GM23248 (cell line): ENCODE measurements at places on chromosomes 7 and 10. TPM values are rescaled to one million over a fixed set of nuclear protein-coding genes. Genes with fewer than 3 reads are reported as not detected.

DNA sequence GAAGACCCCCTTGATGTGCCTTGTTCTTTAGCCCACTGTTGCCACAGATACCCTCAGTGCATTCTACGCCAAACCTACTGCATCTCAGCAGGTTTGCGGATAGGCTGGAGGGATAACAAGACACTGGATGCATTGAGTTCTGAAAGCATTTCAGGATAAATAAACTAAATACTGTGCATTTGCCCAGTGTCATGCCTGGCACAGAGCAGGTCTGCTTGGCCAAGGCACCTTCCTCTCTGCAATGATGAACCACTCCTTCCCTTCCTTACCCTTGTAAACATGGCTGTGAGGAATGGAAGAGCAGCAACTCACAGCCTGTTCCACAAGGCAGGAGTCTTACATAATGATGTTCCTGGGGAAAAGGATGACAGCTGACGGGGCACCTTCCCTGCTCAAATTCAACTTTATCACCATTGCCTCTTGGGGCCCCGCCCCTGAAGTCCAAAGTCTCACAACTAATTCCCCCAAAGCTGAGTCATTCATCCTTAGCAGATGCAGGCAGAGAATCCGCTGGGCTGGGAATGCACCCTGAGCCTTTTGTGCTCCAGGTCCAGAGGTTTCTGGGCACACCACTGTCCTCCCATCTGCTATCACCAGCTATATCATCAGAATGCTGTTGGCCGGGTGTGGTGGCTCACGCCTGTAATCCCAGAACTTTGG is 11.6 kb downstream of the DDX56 start:
- H3K36me3 ChIP-seq, result peaks cover 9% of the 10 kb centered on the region; the same call in 1 of the 2 replicates
- peak; percentile 75 for DNase-seq
- H3K4me1 ChIP-seq, result no peaks in the 10 kb centered on the region
- no peak overlapping the region for H3K27ac ChIP-seq
- no peak overlapping the region for H3K4me3 ChIP-seq

Gene GRM3
- total RNA-seq, result not detected in 2 replicates

Gene RAPGEF5
- 0.86 and 1.0 TPM in 2 replicates for total RNA-seq

DNA sequence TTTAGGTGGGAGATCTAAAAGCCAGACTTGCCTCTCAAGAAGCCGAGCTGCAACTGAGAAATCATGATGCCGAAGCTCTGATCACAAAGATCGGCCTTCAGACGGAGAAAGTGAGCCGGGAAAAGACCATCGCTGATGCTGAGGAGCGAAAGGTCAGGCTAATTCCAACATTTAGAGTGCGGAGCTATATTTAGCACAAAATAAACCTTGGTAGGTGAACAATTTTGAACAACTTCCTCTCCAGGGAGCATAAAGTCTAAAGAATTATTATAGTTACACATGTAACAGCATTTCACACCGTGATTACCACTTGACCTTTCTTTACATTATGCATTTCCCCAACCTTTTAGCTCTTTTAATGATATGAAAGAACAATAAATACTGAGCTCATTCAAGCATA is 166.7 kb downstream of the CDCA7L start:
- no peaks in the 10 kb centered on the region for H3K4me1 ChIP-seq
- H3K27me3 ChIP-seq, result no peaks in the 10 kb centered on the region; the same call in none of the 2 replicates
- no peaks in the 10 kb centered on the region for H3K36me3 ChIP-seq
- DNase-seq, result no peak
- H3K4me3 ChIP-seq, result no peak overlapping the region

Gene KLF14
- total RNA-seq, result 0.11 TPM in 1 of 2 replicates, not detected in the other

DNA sequence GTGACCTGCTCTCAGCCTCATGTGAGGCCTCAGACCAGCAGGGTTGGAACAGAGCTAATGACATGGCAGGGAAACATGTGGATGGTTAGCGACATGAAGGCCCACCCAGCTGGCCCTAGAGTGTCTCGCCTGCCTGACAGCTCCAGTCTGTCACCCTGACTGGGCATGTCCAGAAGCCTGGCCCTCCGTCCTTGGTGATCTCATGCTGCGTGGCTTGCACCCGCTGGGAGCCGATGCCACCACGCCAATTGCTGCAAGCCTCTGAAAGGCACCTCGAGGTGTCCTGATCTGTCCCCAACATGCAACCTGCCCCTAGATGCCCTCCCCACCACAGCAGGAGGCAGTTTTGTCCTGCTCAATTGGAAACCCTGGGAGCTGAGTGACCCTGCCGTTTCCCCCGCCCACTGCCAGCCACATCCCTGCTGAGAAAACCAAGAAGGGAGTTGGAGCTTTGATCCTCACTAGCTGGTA is 27.8 kb upstream of the RET start:
- peaks cover 14% of the 10 kb centered on the region for H3K27me3 ChIP-seq
- H3K36me3 ChIP-seq, result no peaks in the 10 kb centered on the region
- no peak overlapping the region for H3K27ac ChIP-seq

DNA sequence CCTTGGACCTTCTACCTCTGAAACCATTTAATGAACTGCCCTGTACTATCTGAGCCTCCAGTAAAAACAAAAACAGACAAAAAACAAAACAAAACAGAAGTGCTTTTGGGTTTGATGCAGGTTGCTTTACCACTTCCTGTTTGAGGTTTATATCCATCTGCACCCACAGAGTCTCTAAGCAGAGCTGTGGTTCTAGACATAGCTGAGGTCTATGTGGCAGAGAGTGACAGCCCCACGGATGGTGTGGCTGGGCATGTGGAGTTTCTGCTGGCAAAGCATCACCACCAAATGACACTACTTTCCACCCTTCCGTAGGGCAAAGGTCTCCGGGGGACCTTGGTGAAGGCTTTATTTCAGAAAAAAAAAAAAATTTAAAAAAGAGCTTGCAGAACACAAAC is 754.2 kb downstream of the GRID1 start:
- DNase-seq, result no peak
- no peak overlapping the region for H3K27ac ChIP-seq
- H3K27me3 ChIP-seq, result no peaks in the 10 kb centered on the region
- H3K36me3 ChIP-seq, result no peaks in the 10 kb centered on the region

Gene CPA2
- not detected in 2 replicates for total RNA-seq

DNA sequence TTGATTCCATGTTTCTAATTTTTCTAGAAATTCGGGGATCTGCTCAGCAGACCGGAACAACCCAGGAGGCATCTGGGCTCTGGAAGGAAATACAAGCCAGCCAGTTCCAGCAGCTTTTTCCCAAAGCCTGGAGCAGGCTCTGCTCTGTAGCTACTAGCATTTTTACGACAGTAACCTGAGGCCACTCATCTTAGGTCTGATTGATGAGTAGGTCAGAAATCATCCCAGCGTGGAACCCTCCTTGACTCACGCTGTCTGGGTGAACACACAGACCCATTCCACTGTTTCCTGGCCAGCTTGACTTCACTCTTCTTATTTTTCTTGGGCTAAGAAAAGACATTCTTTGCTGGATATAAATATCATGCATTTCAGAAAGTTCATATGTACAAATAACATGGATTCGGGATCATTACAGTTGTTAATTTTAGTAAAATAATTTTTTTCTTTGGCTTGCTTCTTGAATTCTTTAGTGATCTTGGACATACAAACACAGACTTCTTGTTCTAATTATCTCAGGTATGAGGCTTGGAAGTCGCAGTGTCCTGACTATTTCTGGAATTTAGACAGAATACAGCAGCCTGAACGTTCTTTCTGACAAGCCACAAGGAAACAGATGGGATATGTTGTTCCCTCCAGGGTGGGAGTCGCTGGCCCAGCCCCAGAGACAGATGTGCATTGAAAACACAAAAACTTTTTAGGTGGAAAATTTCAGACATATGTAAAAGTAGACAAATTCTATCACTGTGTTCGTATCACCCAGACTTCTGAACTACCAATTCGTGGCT is 54.6 kb upstream of the PITRM1 start:
- peak; percentile 92 for DNase-seq
- peaks cover 46% of the 10 kb centered on the region for H3K4me1 ChIP-seq
- H3K27ac ChIP-seq, result peak overlapping the region; percentile 88

Gene ZNF467
- not detected in 2 replicates for total RNA-seq

Gene MTERF1
- total RNA-seq, result 4.0 and 7.1 TPM in 2 replicates

Gene A1CF
- not detected in 2 replicates for total RNA-seq

- H3K4me3 ChIP-seq, result no peak overlapping the region
- no peaks in the 10 kb centered on the region for H3K36me3 ChIP-seq
- no peak overlapping the region for H3K27ac ChIP-seq
These were observed 11.1 kb downstream of the KCP start for GRCh38 chr7:128899392-128899791.

DNA sequence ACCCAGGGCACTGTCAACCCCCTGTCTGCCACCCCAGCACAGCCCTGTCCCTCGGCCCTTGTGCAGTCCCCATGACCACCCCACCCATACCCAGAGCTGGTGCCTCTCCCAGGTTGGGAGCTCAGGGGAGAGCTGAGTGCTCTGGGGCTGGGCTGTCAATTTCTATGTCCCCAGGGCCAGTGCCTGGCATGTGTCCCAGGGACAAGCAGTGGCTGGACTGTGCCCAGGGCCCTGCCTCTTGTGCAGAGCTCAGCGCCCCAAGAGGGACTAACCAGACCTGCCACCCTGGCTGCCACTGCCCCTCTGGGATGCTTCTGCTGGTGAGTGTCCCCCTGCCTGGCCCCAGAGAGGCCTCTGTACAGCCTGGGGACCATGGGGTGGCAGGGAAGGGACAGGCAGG is 29.0 kb upstream of the ZNF862 start:
- H3K36me3 ChIP-seq, result no peaks in the 10 kb centered on the region
- 0 out of 2 replicates have a peak, but pooled peaks cover 4% of the 10 kb centered on the region for H3K27me3 ChIP-seq
- DNase-seq, result no peak

Gene IL15RA
- 0.89 and 7.0 TPM in 2 replicates for total RNA-seq

Gene AGR2
- not detected in 2 replicates for total RNA-seq

Gene STAG3
- total RNA-seq, result 0.97 TPM in 1 of 2 replicates, not detected in the other

GRCh38 chr7:28956608-28957063 is 1.5 kb downstream of the TRIL start:
- peaks cover 32% of the 10 kb centered on the region; the same call in 1 of the 2 replicates for H3K27me3 ChIP-seq
- H3K4me3 ChIP-seq, result peak overlapping the region; percentile 48
- H3K36me3 ChIP-seq, result no peaks in the 10 kb centered on the region
- peak; percentile 60 for DNase-seq

GRCh38 chr7:16754856-16755317 is 1.3 kb downstream of the TSPAN13 start:
- H3K4me3 ChIP-seq, result peak overlapping the region; percentile 75
- H3K27me3 ChIP-seq, result no peaks in the 10 kb centered on the region
- no peak overlapping the region for H3K27ac ChIP-seq
- DNase-seq, result peak; percentile 15
- peaks cover 8% of the 10 kb centered on the region for H3K4me1 ChIP-seq
- H3K36me3 ChIP-seq, result no peaks in the 10 kb centered on the region

DNA sequence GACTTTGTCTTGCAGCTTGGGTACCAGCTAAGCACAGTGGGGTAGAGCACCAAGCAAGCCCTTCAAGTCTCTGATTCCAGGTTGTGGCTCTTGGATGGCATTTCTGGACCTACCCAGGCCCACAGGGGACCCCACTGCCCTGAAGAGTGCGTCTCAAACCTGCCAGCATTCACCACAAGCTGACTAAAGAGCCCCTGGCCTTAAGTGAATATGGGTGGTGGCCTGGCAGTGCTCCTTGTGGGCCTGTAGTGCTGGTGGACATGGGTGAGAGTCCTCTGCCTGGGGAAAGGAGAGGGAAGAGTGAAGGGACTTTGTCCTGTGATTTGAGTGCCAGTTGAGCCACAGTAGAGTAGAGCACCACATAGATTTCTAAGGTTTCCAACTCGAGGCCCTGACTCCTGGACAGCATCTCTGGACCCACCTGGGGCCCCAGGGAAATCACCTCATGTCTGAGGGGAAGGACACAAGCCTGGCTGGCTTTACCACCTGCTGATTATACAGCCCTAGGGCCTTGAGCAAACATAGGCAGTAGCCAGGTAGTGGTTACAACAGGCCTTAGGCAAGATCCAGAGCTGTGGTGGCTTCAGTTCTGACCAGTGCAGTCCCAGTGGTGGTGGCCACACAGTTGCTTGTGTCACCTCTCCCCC is 23.7 kb downstream of the GSDME start:
- no peaks in the 10 kb centered on the region for H3K27me3 ChIP-seq

Gene DPP6
- not detected in 2 replicates for total RNA-seq
